ENCODE measurements at places on chromosomes 2 and 18. TPM values are rescaled to one million over a fixed set of nuclear protein-coding genes. Genes with fewer than 3 reads are reported as not detected.
A peak's percentile ranks its signal among the peaks of the same experiment; 100 is the strongest.

- DNase-seq: no peak
Measured at GRCh38 chr2:45668509-45668908, 17.0 kb downstream of the PRKCE start.

DNA sequence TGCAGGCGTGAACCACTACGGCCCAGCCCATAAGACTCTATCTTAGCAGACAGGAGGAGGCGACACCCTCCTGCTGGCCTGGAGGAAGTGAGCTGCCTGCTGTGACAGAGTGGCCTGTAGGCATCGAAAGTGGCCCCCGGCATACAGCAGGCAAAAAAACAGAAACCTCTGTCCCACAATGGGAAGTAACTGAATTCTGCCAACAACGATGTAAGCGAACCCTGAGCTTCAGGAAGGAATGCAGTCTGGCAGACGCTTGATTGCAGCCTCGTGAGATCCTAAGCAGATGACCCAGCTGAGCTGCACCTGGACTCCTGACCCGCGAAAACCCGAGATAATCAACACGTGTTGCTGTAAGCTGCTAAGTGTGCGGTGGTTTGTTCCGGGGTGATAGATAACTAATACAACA is 13.6 kb downstream of the MRO start:
- DNase-seq: peak; percentile 17

- no peak for DNase-seq
Measured at GRCh38 chr2:205686783-205687640, 4.7 kb downstream of the NRP2 start.

GRCh38 chr2:111990856-111991255 is 64.2 kb upstream of the TMEM87B start:
- no peak for DNase-seq

DNA sequence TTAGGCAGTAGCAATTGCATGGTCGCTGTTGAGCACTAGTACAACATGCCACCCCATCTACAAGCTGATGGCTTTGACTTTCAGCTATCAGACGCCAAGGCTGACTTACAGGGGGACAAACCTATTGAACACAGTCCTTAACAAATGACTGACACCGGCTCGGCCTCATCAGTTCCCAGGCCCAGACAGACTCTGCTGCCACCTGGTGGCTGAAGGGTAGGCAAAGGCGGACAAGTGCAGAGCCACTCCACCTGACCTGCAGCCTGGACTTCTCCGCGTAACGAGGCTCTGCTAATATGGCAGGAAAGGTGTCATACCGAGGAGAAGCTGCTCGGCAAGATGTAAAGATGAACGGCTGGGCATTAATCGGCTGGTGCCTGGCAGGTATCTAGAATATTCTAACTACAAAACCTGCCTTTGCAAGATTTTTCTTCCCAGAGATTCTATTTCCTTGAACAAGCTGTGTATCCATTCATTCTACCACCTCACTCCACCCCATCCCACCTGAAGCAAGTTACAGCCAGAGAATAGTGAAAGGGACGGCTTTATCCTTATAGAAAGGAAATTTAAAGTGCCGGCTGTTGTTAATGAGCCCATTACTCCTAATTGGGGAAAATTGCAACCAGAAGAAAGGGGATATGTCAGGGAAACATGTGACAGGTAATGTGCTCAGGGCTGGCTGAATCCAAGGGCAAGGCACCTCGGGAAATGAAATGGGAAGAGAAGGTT is 67.4 kb downstream of the STEAP3 start:
- peak; percentile 86 for DNase-seq

GRCh38 chr2:98702858-98703620 is 27.9 kb downstream of the MGAT4A start:
- no peak for DNase-seq

DNA sequence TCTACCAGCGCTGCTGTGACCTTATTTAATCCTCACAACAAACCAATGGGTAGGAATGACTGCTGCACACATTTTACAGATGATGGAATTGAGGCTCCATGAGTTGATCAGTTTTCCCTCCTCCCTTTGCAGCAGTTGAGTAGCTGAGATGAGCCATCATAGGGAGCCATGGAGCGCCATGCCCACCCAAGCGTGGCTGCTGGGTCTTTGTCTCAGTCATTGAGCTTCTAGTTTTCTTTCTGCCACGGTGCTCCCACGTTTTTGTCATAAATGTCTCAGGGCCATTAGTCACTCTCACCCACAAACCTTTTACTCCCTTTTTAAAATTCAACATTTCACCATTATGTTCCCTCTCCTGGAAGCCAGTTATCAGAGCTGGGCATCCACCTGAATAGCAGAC is 45.8 kb downstream of the TMEM17 start:
- DNase-seq: no peak

- DNase-seq: no peak
Measured at GRCh38 chr2:38708900-38709566, 42.1 kb downstream of the SRSF7 start.

DNA sequence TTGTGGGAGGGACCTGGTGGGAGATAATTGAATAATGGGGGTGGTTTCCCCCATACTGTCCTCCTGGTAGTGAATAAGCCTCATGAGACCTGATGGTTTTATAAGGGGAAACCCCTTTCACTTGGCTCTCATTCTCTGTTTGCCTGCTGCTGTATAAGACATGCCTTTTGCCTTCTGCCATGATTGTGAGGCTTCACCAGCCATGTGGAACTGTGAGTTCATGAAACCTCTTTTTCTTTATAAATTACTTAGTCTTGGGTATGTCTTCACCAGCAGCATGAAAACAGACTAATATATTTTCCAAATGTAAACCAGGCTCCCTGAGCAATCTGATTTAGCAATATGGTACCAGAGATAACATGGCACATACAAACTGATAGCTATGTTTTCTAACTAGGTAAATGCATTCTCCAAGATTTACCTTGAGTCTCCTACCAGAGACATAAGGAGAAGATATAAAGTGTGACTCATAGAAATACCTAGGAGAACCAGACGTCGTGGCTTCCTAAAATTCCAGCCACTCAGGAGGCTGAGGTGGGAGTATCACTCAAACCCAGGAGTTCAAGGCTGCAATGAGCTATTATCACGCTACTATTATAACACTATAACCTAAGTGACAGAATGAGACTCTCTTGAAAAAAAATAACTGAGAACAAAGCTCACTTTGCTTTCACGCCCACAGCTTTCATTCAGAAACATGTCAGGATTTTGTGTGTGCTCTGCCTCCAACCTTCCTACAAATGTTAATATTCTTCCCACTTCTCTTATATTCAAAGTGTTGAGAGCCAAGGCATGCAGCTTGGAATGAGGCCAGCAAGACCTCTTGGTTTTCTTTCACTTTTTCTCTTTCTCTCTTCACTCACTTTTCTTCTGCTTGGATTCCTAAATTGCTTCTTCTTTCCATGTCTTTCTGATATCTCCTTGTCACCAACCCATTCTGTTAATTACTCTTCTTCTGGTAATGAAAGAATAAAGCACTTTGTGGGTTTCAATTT is 263.9 kb upstream of the UBE2E3 start:
- DNase-seq: no peak

DNA sequence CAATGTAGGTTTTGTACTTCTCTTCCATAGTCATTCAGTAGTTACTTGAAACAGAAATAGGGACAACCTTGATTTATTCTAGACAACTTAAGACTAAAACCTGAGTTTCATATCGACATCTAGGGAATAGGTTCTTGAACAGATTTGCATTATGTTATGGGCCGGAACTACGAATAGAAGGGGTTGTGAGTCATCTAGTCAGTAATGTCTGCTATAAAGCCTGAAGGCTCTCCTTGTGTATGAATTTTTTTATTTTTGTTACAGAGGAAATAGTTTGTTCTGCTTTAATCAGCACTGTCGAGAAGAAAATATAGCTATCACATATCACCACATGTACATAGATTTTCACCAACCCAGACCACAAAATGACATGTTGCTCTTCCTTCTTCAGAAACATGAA is 17.3 kb upstream of the TRIM43 start:
- DNase-seq: no peak

GRCh38 chr18:58861353-58861752 is 3.3 kb upstream of the ZNF532 start:
- no peak for DNase-seq

- no peak for DNase-seq
Measured at GRCh38 chr2:238350150-238350897, 30.0 kb downstream of the TRAF3IP1 start.

DNA sequence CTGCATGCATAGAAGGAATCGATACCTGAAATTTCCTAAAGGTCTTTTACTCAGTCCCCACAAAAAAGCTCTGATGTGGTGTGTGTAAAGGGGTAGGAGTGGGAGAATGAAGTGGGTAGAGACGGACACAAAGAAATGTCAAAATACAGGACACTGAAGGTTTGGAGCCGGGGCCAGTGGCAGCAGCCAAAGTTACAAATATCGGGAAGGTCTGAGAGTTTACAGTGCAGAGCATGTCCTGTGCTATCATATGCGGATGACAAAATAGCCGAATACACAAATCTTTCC is 89.9 kb upstream of the STON1 start:
- DNase-seq: no peak

DNA sequence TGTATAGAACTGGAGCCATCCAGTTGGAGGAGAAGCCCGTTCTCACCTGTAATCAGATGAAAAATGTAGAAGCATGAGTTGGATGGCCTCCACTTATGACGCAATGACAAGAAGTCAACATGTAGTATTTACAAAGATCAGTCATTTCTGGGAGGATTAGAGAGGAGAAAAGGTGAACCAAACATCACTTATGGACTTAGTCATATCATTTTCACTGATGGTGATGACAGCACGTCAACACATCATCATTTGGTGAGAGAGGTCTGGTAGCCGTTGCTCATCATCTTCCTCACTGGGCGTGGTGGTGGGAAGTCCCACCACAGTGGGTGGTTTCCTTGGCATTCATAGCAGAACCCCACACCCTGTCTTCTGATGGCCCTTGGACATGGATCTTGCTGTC is 264.2 kb upstream of the EPAS1 start:
- no peak for DNase-seq

- DNase-seq: no peak
Measured at GRCh38 chr2:127951026-127951425, 65.3 kb upstream of the AMMECR1L start.

- no peak for DNase-seq
Measured at GRCh38 chr2:233436191-233436581, 81.9 kb downstream of the DGKD start.

DNA sequence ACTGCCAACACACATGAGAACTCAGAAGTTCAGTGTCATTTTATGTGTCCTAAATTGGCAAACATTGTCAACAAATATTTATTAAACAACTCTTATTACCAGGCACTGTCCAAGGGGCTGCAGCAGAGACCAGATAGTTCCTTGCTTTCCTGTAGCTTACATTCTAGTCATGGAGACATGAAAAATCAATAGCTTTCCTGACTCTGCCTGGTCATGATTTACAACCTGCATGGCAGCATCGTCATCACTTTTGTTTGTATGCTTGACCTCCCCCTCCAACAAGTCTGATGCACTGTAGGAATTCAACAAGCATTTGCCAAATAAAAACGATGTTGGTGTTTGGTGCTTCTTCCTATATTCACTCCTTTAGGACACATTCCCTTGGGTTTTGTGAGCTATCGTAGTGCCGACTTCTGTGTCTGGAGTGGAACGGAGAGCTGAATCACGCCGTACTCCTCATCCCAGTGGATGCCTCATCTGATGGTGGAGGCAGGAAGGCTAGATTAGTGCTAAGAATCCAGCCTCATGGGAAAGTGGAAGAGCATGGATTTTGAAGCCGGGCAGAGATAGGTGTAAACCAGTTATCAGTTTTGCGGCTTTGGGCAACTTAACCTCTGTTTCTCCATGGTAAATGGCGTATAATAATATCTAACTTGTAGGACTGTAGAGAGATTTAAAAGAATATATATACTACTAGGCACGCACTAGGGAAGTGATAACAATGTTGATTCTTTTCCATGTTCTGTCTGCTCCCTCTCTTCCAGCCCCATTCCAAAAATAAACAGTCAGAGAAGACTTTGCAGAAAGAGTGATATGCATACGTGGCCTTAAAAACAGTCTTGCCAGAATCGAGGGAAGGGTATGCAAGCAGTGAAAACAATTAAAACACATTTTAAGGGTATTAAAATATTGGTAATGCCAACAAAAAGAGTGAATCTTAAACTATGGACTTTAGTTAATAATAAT is 120.5 kb upstream of the ZFP36L2 start:
- DNase-seq: no peak

- no peak for DNase-seq
Measured at GRCh38 chr18:35732636-35733035, 151.1 kb downstream of the GALNT1 start.

DNA sequence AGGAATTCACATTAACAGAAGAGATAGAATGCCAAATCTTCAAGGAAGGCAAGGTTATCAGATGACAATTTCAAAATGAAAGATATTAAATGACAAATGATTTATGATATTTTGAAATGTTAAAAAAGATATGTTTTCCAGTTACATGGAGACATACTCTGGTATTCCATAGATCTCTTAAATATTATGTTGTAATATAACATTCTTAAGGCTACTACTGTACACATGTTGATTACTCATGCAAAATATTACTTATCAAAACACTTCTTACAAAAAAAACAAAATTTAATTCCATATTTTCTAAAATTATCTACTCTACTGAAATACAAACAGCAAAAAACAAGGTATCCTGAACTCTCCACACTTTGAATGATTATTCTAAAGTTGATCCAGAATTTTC is 22.9 kb downstream of the RTTN start:
- no peak for DNase-seq

GRCh38 chr2:218990052-218990451 is 3.2 kb downstream of the CRYBA2 start:
- DNase-seq: no peak

- DNase-seq: no peak
Measured at GRCh38 chr18:13323186-13323585, 104.6 kb downstream of the LDLRAD4 start.

GRCh38 chr2:213237787-213238186 is 46.5 kb upstream of the SPAG16 start:
- no peak for DNase-seq

DNA sequence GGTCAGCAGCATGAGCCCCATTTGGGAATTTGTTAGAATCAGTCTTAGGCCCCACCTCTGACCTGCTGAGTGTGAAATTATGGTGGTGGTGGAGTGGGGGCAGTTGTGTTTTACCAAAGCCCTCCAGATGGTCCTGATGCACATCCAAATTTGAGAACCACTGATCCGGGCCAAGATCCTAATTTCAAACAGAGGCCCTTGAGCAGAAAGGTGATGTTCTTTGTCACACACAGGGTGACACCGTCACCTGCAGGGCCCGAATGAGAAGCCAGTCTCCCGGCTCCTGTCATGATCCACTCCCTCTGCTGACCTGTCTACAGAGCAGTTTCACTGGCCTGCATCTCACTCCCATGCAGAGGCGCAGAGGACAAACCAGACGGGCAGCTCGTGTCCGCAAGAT is 129.9 kb downstream of the TRIM43 start:
- no peak for DNase-seq

- DNase-seq: no peak
Measured at GRCh38 chr18:27314996-27315395, 129.9 kb upstream of the CHST9 start.

CDKL4 gene
- not detected for total RNA-seq

COL3A1 gene
- total RNA-seq: 700 TPM

CDH20 gene
- 0.08 TPM for total RNA-seq

SCN1A gene
- total RNA-seq: 1.3 TPM

HOXD9 gene
- not detected for total RNA-seq
